ENCODE measurements at places on chromosomes 2 and 18. TPM values are rescaled to one million over a fixed set of nuclear protein-coding genes. Genes with fewer than 3 reads are reported as not detected.
A peak's percentile ranks its signal among the peaks of the same experiment; 100 is the strongest.

PGAP1 gene
- total RNA-seq = 19.2 TPM

ELOA2 gene
- total RNA-seq = not detected

SCYGR7 gene
- not detected for total RNA-seq

IL37 gene
- total RNA-seq = not detected

CPLX4 gene
- not detected for total RNA-seq

HOXD3 gene
- not detected for total RNA-seq

LHCGR gene
- not detected for total RNA-seq

POTEC gene
- not detected for total RNA-seq

ZNF532 gene
- total RNA-seq = 1.2 TPM

OTOS gene
- not detected for total RNA-seq

TTN gene
- 2.2 TPM for total RNA-seq

VWC2L gene
- total RNA-seq = not detected

- DNase-seq = no peak
Measured at GRCh38 chr2:68829749-68830148, 41.4 kb downstream of the BMP10 start.

DNA sequence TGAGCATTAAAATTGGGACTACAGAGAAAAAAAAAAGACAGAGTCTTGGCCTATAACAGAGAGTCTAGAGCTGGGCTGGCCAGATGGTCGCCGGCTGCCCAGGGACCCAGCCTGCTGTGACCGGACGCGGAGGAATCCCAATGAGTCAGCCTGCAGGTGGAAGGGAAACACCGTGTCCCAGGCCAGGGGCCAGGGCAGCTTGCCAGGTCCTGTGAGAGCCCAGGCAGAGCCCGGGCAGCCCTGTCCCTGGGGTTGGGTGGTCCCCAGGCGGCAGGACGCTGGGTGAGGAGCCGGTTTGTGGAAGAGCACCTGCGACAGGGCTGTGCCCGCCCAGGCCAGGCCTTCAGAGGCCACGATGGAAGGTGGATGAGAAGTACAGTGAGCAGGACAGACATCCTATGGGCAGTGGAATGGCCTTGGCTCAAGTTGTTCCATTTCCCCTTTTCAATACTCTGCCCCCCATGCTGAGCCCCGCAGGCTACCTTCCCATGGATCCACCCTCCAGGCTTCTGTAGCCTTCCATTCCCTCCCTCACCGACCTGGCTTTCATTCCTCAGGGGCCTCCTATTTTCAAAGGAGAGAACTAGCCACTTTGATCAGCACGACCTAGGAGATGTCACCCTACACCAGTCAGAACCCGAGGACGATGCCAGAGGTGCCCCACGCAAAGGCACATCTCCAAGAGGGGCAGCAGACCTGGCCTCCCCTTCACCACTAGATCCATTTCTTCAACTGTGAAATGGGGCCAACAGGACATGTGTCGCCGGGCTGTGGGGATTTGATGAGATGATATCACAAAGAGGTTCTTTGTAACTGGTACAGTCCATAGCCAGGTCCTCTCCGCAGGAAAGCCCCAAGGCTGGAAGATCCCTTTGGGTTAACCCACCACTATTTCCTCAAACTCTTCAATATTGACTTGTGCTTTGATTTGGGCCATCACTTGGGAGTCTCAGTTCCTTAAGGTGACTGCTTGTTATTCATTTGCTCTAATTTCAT, 87.5 kb downstream of the POLR1A start:
- no peak for DNase-seq

GRCh38 chr2:45946023-45946422, 294.5 kb downstream of the PRKCE start:
- no peak for DNase-seq

DNA sequence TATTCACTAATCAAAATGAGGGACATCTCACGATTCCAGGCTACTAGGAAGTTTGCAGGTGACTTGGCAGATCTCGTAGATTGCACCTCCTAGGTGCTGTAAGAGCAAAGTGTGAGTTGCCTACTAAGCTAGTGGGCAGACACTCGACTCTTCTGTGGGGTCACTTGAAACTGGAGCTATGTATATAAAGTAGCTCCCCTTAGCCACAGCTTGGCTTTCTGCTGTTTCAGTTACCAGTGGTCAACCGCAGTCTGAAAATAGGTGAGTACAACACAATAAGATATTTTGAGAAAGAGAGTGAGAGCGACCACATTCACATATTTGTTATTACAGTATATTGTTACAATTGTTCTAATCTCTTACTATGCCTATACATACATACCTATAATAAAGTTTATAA, 23.3 kb downstream of the CTAGE1 start:
- no peak for DNase-seq

GRCh38 chr2:224041554-224041953, 2.5 kb upstream of the SERPINE2 start:
- DNase-seq = no peak

DNA sequence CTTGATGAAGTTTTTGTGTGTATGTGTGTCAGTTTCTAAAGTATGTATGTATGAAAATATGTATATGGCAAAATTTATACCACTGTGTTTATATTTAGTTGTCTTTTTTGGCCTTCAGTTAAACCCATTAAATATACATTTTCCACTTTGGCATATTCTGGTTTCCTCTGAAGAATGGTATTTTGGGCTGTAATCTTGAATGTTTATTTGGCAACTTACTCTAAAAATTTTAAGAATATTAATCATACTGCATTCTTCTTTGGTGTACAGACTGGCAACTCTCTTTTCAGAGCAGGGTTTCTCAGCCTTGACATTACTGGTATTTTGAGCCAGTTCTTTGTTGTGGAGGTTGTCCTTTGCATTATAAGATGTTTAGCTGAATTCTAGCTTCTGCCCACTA, 27.9 kb upstream of the CCBE1 start:
- no peak for DNase-seq

- DNase-seq = no peak
Measured at GRCh38 chr2:151576080-151576479, 158.2 kb downstream of the NEB start.

DNA sequence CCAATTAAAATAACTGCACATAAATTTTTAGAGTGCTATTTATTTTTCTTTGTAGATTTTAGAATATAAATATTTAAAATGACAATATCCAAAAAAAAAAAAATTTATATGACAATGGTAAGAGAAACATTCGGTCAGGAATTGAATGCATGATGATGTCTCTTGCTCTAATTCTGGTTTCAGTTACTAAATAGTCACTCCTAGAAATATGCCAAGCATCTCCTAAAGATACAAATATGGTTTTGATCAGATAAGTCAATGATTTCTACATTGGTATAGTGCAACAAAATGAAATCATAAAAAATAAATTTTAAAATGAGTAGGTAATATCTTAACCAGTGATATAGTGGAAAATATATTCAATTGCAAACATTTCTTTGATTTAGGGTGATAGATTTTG, 95.9 kb upstream of the ACKR3 start:
- no peak for DNase-seq

- DNase-seq = no peak
Measured at GRCh38 chr2:157432475-157433106, 11.3 kb downstream of the CYTIP start.

GRCh38 chr2:228056293-228057097, 125.0 kb downstream of the SPHKAP start:
- no peak for DNase-seq

DNA sequence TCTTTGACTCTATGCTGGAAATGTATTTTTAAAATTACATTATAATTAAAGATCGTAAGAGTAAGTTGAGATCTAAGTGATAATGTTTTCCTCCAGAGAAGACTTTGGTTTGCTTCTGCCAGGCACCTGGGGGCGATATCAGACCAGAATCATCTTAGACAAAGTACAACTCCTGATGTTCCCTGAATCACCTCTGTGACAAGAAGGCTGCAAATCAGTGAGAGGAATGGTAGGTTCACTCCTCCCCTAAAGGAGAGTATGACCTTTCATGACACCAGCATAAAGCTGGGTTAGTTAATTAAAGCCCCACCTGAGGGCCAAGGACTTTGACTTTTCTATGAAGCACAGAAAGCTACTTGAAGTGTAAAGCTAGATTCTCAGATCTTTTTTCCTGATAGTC, 114.4 kb upstream of the DTNA start:
- no peak for DNase-seq

DNA sequence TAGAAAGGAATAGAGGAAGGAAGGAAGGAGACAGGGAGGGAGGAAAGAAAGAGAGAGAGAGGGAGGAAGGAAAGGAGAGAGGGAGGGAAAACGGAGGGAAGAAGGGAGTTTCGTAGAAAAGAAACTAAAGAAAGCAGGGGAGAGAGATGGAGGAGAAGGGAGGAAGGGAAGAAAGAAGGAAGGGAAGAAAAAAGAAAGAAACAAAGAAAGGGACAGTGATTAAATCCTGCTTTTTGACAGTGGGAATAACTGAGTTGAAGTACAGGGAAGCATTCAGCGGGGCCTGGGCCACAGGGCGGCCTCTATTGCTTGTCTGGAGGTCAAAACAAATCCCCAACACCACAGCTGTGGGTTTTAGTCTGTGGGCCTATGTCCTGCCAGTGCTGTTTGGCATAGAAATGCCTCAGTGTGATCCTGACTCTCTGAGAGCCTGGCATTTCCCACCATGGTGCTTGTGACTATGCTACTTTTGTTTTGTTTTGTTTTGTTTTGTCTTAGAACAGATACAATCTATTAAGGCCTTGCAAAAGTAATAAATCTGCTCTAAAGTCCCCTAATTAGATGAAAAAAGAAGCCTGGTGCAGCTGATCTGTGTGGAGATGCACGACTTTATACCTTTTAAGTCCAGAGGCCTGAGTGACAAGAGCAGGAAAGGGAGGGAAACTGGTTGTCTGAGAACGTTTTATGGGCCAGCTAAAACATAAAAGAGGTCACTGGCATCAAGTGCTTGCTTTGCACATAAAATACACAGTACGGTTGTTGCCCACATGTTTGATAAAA, 40.0 kb downstream of the IL1RL2 start:
- no peak for DNase-seq

GRCh38 chr18:72830109-72830508, 37.7 kb downstream of the NETO1 start:
- DNase-seq = peak; percentile 1

DNA sequence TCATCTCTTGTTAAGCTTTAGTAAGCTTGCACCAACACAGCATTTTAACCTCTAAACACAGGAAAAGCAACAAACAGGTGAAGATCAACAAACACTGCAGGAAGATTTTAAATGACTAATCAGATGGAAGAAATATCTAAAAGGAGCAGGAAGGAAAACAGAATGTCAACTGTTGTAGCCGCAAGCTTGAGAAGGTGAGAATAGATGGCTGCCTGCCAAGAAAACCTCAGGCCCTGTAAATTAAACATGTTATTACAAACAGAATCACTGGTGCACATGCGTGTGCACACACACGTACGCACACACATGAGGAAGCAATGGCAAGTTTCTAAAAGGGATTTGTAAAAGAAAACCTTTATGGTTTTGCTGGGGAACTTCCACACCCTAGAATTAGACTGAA, 257.8 kb upstream of the GALNT5 start:
- DNase-seq = no peak

GRCh38 chr2:85588236-85588635, 4.0 kb downstream of the VAMP5 start:
- no peak for DNase-seq

DNA sequence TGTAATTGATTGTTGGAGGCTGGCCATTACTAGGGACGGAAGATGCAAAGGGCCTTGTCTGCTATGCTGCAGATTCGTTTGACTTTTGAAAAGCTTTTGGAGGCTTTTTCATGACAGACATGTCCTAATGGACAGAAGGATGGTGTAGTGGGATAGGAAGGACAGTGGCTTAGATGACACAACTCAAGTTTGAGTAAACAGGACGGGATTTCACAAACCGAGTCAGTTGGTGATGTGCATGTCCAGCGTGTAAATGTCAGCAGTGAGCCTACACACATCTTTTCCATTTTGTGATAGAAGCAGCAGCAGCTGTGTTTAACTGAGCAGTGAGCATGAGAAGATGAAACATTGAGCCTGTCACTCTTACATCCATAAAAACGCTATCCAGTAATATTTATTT, 76.0 kb downstream of the NCK2 start:
- DNase-seq = no peak

DNA sequence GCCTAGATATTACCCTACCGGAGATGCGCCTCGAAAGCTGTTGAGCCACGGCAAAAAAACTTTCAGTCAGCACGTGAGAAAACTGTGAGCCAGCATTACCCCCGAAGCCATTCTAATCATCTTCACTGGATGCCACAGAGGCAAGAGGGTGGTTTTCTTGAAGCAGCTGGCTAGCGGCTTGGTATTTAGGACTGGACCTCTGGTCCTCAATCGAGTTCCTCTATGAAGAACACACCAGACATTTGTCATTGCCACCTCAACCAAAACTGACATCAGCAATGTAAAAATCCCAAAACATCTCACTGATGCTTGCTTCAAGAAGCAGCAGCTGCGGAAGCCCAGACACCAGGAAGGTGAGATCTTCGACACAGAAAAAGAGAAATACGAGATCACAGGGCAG, 52.8 kb upstream of the SLC66A3 start:
- DNase-seq = no peak

Data from activated naive CD8-positive, alpha-beta T cell treated with anti-CD3 and anti-CD28 coated beads for 36 hours (primary cell).